ENCODE measurements at places on chromosomes 12 and 14.

DNA sequence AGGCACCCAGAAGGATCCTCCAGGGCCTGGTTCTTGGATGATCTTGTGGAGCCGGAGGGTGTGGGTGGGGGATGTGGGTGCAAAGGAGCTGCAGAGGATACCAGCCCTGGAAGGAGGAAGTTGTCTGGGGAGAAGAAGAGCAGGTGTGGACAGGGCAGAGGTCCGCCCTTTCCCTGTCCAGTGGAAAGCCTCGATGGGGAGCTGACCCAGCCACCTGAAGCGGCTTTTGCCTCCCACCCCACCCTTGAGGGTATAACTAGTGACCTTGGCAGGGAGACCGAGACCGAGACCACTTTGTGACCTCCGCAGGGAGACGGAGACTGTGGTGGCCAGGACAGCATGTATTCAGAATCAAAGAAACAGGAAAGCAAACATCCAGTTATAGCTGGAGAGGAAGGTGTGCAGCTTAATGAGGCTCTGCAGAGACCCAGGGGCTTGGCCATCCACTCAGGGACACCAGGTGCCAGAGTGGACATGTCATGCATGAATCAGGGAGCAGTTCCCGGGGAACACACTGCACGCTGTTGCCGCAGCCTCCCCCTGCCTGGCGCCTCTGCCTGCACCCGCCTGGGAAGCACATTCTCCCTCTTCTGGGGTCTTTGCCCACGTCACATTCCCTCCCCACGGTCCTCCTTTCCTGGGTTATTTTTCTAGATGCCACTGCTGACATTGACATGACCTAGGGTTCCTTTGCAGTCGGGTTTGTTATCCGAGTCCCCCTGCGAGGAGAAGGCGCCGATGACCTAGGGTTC is 87.7 kb downstream of the ADGRD1 start:
- no peak for DNase-seq

DNA sequence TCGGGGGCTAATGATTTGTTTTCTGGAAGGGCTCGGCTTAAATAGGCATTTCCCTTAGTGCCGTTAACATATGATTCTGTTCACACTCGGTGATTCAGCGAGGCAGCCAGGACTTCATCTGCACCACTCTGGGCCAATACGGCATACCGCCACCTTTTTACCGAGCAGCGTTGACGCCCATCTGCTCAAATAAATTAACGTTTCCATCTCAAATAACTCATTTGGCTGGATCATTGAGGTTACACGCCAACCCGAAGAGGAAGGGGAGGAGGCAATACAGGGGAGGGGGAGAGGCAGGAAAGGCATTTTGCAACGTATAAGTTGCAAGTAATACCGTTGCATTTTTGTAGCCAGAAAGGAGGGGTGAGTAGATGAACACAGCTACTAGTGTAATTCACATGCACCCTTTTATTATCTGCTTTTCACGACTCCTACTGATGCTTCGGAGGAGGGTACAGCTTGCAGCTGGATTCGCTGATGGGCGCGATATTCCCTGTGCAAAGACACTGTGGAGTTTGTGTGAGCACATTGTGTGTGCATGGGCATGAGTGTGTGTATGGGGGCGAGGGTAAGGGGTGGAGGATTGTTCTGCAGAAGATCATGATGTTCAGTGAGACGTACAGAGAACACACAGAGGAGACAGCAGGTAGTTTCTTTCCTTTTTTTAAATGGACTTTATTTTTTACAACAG is 45.9 kb downstream of the MAP1LC3B2 start:
- no peak for DNase-seq

GRCh38 chr12:65209655-65210043 is 40.3 kb downstream of the LEMD3 start:
- no peak for DNase-seq

DNA sequence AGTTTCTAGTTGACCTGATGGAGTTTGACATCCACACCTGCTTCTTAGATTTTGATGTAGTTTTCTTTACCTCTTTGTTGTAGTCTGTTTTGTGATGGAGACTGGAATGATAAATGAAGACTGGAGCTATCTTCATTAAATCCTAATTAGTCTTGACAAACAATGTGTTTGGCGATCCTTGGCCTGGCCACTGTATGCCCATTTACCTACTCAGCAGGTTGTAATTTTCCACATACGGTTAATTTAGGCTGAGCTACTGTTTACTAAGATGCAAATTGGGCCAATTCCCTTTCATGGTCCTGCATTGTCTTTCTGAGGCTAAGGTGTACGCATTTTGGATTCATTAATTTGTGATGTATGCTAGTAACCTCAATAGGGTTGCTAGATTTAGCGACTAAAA is at the start of gene TAS2R7:
Gene TAS2R7, minus strand, starts transcription at position 41 of the 400 bp plus-strand sequence. CDS start 57 bp downstream, outside the sequence.
- no peak for DNase-seq

- DNase-seq, result no peak
Measured at GRCh38 chr12:12046401-12046800, 24.3 kb upstream of the BCL2L14 start.

DNA sequence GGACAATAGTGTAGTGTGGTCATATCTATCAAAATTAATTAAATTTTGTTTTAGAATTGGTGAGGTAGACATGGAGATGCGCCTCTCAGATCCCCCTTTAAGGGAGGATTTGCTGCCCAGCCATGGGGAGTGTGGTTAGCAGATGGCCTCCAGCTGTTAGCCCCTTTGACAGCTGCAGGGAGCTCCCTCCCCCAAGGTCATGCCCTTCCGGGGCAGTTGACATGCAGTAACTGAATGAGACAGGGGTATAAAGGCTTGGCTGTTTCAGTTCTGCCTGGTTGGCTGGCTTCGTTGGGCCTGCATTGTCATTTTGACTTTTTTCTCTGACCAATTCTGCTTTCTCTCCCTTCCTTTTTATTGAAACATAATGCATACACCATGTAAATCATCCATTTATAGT is 291.5 kb upstream of the SRRM4 start:
- DNase-seq, result no peak

GRCh38 chr12:28878629-28879028 is 270.4 kb upstream of the FAR2 start:
- peak; percentile 10 for DNase-seq

DNA sequence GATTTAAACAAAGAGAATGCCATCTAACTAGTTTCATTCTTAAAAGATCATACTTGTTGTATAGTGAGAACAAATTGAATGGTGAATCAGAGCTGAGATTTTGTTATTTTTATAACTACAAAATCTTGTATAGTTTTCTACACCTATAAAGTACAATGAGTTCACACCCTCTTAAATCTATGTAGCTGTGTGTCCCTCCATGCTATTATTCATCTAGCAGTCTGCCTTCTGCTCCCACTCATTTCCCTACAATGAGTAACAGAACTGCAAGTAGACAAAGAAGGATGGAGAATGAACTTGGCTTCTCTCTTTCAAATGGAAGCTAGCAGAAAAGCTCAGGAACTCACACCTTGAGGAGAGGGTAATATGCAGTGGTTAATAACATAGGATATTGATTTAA is 7.1 kb downstream of the IFNG-AS1 start:
- DNase-seq, result no peak

DNA sequence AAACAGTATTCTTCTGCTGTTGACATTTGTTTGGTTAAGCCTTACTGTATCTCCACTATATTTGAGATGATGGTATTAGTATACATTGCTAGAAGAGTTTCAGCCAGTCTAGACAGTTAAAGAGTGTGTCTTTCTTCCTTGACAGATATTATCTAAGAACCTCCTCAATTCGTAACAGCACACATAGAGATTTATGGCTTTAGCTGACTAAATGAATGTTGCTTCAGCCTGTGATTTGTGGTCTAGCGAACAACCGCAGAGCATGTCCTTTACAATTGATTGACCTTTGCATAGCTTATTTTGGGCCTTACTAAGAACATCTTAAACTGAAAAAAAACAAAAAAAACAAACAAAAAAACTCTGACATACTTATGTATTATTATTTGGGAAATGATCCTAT is 122.2 kb downstream of the DAAM1 start:
- DNase-seq, result no peak

- DNase-seq, result no peak
Measured at GRCh38 chr12:107670999-107671643, 14.5 kb upstream of the PWP1 start.

DNA sequence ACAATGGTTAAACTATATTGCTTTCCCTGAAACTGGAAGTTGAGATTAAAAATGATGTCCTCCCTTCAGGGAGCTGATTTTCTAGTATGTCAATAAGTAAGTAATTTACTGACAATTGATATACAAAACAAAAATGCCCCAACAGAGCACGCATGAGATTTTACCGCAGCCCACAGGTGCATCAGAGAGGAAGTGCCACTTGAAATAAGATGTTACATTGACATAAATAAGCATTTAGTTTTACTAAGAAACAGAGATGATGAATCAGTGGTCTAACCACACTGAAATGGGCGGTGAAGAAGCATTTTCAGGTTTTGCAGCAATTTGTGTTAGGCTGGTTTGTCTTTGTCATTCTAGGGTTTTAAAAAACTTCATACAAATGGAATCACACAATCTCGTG is 8.8 kb upstream of the CLECL1 start:
- DNase-seq, result no peak

GRCh38 chr14:71193663-71194062 is 286.4 kb downstream of the PCNX1 start:
- no peak for DNase-seq

DNA sequence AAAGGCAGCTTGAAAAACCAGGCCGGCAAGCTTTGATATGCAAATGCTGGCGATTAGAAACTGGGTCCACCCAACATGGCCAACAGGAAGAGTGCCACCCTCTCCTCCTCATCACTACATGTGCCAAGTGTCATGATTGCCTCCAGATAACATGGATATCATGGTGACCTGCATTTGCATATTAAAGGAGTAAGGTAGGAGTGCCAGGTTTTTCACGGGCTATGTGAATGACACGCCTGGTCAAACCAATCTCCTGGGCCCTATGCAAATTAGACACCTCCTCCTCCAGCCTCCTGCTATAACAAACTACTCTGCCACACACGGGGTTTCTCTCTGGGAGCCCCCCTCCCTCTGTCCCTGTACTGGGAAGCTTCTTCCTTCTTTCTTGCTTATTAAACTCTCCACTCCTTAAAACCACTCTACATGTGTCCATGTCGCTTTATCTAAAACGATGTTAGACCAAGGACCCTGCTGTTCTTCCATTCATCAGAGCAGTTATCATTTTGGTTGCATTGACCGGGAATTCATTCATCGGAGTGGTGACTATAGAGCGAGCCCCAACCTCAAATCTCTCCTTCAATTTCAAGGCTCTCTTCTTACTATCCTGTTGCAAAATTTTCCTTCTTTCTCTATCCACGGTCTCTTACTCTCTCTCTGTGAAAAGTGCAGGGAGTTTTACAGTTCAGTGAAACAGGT is 27.5 kb downstream of the APOBEC1 start:
- DNase-seq, result no peak

DNA sequence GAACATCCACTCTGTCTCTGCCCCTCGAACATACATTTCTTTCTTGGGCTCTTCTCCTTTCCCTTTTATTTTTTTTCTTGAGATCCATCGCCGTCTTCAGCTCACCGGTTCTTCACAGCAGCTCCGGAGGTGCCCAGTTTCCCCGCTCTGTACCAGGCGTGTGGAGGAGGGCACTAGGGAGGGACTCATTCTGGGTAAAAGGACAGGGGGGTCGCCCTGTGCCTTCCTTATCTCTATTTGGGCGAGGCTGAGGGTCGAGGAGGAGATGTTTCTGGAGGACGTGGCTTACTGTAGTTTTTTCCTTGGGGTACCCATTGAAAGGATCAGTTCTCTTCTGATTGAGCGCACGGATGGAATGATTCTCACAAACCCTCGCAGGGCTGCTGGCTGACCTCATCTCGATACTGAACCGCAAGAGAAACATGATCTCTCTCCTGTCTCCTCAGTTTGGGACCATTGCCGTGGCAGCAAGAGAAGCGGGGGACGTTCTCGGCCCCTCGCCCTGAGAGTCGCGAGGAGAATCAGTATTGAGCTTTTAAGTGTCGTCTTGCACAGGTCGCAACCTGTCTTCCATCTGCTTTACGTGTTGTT is 386 bp downstream of the LIN52 start:
- no peak for DNase-seq

GRCh38 chr14:105211758-105212089 is 30.6 kb upstream of the NUDT14 start:
- DNase-seq, result no peak

DNA sequence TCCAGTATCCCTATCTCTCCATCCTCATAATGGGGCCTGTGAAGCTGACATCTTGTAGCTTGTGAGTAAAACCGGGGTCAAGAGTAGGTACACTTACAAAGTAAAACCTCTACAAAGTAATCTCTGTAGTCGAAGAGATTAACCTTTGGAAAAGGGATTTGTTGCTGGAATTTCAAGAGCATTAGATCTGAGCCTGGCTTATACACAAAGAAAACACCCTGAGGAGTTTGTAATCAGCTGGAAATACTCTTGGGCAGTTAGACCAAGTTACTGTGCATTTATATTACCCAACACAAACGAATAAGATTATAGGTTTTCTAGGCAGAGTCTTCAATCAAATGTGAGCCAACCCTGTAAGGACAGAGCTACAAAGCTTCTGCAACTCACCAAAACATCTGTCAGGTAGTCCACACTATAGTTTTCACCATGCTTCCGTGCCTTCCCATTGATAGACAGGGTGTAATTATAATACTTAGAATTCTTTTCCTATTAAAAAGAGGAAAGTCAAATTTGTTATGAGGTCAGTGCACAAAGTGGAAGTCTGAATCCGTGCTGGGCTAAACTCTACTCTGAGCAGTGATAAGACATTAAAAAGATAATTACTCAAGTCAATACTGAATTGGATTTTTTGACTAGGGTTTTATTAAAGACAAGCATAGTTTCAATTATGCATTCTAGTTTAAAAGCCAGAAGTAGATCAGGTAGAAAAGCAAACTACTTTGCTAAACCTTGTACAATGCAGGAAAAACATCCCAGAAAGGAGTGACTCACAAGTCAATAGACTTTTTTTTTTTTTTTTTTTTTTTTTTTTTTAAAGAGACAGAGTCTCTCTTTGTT is 14.6 kb downstream of the GNS start:
- DNase-seq, result no peak

DNA sequence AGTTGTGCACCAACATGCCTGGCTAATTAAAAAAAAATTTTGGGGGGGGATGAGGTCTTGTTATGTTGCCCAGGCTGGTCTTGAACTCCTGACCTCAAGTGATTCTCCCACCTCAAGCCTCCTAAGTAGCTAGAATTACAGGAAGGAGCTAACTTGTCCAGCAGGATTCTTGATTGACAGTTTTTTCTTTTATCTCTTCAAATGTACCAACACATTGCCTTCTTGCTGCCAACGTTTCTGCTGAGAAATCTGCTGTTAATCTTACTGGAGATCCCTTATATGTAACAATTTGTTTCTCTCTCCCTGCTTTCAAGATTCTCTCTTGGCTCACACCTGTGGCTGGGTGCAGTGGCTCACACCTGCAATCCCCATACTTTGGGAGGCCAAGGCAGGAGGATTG is 22.4 kb upstream of the MARK3 start:
- DNase-seq, result no peak

DNA sequence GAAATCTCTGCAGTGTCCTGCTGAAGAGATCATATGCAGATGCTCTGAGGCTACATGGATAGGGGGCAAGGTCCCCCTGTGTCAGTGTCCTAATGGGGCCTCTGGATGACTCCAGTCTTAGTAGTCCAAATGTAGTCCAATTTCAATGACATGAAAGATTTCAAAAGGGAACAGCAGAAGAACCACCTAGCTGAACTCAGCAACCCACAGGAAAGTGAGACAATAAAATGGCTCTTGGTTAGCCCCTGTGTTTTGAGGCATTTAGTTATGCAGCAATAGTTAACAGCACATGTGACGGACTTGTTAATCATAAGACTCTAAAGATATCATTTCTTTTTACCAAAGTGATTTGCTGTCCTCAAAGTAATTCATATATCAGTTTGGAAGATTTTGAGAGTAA is 22.7 kb downstream of the CCDC198 start:
- no peak for DNase-seq
